Activated gamma-delta T cell treated with Interleukin-2 at 50 U/mL for 16 hours (primary cell): ENCODE measurements at places on chromosomes 11 and 22.
A peak's percentile ranks its signal among the peaks of the same experiment; 100 is the strongest.

DNA sequence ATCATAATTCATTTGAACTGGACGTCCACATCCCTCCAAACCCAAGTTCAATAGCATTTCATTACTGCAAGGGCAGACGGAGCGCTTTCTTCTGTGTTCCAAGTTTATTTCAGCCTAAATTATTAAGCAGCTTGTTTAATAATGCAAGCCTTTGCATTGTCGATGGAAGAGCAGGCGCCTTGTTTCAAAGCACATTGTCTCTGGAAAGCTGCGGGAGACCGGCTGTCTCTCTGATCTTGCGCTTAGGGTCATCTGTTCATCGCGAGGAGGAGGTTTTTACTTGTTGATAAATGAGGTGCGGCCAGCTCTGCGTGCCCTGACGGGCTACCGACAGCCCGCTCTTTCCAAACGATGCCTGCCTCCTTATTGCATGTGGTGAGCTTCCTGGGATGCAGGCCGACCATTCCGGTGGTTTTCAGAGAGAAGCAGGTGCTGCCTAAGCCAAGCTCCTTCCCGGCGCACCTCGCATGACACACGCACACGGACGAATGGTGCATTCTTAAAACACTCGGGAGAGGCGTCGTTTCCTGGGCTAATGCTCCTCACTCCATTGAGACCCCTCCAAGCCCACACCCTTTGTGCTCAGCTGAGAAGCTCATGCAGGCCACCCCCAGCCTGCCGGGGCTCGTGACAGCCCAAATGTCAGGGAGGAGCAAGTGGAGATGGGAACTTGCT, 456.9 kb downstream of the BRD1 start:
- DNase-seq: no peak

DNA sequence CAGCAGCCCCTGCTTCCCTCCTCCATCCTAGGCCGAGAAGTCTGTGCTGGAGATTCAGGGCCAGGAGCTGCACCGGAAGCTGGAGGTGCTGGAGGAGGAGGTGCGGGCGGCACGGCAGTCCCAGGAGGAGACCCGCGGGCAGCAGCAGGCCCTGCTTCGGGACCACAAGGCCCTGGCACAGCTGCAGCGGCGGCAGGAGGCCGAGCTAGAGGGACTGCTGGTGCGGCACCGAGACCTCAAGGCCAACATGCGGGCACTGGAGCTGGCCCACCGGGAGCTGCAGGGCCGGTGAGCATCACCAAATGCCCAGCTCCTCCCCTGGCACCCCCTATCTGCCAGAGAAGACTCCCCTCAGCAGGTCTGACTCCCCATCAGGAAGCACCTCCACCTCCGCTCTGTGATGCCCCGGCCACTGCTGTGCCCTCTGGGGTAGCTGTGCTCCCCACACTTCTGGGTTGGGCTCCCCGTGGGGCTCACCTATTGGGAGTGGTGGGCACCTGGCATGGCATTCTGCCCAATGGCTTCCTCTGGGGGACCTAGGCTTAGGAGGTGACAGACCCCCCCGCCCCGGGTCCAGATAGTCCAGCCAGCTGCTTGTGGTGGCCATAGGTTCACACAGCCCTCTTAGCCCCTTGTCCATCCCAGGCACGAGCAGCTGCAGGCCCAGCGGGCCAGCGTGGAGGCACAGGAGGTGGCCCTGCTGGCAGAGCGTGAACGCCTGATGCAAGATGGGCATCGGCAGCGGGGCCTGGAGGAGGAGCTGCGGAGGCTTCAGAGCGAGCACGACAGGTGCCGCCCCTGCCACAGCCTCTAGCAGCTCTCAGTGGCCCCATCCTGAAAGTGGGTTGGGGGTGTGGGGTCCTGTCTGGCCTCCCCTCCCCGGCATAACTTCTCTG, 6.6 kb upstream of the RPS6KA4 start:
- DNase-seq: no peak

DNA sequence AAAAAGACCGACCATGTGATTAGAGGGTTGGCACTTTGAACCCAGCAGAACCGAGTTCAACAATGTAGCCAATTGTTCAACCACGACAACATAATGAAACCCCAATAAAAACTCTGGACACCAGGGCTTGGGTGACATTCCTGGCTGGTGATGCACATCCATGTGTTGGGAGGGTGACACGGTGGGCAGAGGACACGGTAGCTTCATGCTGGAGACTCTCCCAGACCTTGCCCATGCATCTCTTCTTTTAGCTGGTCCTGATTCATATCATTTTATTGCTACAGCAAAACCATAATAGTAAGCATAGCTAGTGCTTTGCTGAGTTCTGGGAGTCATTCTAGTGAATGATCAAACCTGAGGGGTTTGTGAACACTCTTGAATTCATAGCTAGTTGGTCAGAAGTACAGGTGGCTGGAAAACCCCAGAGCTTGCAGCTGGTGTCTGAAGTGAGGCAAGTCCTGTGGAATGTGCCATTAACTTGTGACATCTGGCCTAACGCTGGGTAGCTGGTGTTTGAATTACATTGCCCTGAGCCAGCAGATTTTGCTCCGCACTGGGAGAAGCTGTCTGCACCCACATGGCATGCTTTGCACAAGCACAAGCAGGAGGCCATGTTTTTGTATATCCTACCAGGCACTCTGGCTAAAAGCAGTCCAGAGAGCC, 14.0 kb downstream of the RPUSD4 start:
- no peak for DNase-seq

GRCh38 chr11:128686021-128686741, 7.7 kb upstream of the FLI1 start:
- DNase-seq: no peak

DNA sequence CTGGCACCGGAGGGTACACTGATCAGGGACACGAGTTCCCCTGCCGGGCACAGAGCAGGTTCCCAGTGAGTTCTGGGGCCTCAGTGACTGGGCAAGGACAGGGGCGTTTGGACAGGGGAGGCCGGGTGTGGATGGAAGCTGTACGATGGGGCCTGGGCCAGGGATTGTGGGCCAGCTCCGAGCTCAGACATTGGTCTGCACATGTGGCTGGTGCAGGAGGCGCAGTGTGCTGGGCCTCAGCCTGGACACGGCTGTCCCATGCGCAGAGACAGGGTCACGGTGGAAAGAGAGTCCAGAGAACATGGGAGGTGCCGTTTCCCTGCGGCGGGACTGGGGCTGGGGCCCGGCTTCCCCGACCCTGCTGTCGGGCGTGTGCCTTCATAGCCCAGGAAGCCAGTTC, 60.7 kb downstream of the CDKN1C start:
- DNase-seq: no peak

DNA sequence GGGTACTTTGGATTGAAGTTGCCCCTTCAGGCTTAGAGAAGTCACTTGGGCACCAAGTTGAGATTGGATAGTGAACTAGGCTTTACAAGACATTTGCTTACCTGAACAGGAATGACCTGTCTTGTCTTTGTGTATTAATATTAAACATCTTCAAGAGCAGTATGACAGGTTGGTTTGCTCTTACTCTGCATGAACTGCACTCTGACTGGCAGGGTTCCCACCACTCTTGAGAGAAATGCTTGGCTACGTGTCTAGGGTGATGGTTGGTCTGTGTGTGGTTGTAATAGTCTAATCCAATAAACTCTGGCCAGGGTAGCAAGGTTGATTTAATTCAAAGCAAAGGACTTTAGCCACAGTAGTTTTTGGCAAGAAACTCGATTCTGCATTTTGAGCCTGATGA, 20.1 kb upstream of the SPTBN2 start:
- no peak for DNase-seq

DNA sequence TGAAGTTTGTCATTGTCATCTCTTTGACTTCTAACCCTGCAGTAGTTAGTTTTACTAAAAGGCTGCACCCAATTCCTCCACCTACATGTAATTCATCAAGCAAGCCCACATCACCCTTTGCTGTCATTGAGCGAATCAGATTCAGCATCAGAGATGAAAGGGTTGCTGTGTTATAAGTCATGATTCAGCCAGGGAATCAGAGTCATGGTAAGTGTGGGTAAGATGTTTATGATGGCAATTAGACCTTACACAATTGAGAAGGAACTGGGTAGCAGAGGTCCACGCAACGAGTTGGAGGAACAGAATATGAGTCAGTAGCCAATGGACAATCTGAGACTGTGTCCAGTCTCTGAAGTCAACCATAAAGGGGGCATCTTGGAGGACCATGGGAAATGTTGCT, 162.8 kb upstream of the SNX19 start:
- no peak for DNase-seq

- DNase-seq: peak; percentile 72
Measured at GRCh38 chr11:66868726-66869566, 12.1 kb downstream of the LRFN4 start.

DNA sequence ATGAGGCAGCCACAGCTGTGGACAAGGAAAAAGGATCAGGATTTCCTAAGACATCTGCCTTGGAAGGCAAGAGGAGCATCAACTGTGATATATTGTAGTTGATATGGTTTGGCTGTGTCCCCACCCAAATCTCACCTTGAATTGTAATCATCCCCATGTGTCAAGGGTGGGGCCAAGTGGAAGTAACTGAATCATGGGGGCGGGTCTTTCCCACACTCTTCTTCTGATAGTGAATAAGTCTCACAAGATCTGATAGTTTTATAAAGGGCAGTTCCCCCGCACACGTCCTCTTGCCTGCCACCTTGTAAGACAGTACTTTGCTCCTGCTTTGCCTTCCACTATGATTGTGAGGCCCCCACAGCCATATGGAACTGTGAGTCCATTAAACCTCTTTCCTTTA, 10.2 kb downstream of the RIC8A start:
- DNase-seq: no peak

GRCh38 chr22:44531487-44531886, 33.5 kb upstream of the RTL6 start:
- no peak for DNase-seq

GRCh38 chr11:99973993-99974392, 713.1 kb upstream of the ARHGAP42 start:
- no peak for DNase-seq

- DNase-seq: no peak
Measured at GRCh38 chr11:67576735-67577475, 6.7 kb upstream of the GSTP1 start.

DNA sequence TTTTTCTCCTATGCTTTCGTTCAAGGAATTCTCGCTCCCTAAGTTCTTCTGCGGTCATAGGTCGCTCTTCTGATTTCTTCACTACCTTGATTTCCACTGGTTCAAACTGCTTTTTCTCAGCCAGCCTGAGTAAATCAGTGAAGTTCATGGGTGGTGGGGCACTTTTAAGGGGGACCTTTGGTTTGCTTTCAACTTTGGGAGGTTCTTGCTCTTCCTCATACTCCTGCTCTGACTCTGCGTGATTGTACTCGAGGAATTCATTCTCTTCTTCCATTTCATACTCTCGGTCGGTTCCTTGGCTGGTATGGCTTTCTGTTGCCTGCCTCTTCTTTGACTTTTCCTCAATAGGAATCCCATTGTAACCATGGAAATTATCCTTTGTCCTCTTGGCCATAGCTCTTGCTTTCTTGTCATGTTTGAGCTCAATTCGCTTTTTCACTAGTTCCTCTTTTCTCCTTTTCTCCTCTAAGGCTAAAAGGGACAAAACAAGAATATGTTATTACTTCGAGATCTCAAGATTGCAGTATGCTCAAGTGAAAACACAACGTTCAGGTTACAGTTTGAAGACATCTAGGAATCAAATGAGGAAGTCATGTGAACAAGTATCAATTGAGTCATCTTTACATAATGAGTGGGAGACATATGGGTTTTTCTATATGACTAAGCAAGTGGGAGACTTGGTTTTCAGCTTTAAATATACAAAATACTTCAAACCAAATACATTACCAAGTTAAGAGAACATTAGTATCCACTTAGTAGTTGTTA, 16.2 kb downstream of the MISFA start:
- DNase-seq: no peak

DNA sequence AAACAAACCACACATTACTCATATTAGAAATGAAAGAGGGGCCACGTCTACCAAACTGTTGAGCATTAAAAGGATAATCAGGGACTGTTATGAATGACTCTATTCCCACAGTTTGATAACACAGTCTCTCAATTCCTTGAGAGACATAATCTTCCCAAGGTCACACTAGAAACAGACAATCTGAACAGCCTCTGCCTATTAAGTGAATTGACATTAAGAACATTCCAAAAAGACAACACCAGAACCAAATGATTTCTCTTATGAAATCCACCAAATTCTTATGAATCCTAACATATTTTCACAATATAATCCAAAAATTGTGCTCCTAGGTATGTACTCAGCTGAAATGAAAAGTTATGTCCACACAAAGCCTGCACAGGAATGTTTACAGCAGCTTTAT, 4.6 kb downstream of the RFPL1 start:
- no peak for DNase-seq

GRCh38 chr22:20156611-20157429, 6.0 kb upstream of the CCDC188 start:
- peak; percentile 93 for DNase-seq

DNA sequence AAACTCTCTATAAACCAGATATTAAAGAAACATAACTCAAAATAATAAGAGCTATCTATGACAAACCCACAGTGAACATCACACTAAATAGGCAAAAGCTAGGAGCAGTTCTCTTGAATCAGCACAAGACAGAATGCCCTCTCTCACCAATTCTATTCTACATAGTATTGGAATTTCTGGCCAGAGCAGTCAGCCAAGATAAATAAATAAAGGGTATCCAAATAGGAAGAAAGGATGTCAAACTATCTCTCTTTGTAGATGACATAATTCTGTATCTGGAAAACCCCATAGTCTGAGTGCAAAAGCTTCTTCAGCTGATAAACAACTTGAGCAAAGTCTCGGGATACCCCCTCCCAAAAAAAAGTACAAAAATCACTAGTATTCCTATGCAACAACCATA, 359.8 kb downstream of the LRRC4C start:
- no peak for DNase-seq

DNA sequence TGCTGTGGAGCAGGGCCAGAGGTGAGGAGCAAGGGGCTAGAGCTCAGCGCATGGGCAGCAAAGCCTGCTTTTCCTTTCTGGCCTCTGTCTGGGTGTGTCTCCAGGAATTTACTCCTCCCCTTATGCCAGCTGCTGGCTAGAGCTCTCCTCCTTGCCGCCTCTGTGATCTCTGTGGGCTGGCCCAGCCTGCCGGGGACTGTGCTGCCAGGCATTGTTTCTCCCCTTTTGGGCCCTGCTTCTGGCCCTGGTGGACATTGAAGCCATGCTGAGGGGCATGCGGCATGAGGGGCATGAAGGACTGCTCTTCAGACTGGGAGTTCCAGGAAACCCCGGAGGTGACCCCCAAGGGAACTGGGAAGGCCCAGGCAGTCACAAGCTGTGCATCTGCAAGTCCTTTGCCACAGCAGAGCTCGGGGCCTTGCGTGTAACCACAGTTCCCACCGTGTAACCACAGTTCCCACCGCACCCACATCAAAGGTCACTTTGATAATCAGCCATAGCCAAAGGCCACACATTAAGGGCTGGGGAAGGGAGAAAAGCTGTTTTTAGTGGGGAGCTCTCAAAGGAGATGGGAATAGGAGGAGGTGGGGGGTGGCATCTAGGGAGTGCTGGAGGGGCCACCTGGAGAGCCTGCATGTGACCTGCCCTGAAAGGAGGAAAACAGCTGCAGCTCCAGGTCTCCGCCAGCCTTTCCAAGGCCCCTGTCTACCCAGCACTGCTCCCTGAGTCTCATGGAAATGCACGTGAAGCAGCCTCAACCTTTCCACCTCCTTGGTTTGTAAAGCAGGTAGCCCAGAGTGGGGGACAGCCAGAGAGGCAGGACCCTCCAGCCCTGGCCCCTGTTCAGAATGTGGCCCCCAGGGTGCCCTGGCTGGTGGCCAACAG, 62.3 kb downstream of the PPFIBP2 start:
- DNase-seq: no peak
